ENCODE measurements at places on chromosomes 7 and 10.

DNA sequence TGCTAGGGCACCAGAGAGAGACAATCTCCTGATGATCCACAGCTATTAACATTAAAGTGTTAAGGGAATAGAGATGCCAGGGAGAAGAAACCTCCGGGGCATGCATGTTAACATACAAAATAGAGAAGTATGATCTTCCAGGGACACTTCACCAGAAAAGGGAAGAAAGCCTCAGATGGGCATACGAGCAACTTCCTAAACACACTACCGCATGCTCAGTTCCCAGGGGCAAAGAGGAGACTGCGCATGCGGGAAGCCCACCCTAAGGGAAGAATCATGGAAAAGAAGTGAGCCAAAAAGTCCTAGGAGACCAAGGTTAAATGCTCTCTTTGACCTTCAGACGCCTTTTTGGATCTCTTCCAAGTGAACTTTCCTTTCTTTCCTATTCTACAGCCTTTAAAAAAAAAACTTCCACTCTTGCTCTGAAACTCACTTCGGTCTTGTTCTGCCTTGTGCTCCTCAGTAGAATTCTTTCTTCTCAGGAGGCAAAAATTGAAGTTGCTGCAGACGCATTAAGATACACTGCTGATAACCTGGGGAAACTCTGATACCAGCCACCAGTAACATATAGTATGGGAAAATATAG is 1211.3 kb downstream of the REEP3 start:
- DNase-seq = no peak

GRCh38 chr10:86375204-86375603 is 8.6 kb upstream of the GRID1 start:
- DNase-seq = no peak

DNA sequence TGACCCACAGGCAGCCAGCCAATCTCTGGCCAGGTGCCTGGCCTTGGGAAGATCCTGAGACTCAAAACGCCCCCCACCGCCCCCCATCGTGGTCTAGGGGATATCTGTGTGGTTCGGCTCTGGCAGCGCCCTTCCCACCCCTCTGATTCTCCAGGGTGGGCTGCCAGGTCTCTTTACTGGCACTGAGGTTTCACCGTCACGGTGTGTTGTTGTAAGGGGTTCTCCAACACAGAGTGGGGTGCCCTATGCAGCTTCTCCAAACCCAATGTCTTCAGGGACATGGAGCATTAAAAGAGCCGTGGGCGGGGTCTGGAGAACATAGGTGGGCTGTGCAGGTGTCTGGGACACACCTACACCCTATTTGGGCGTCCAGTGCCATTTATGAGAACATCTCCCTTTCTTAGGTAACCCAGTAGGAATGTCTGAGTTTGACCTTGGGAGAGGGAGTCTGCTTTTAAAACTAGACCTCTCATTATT is 1.5 kb downstream of the MAFK start:
- no peak for DNase-seq

DNA sequence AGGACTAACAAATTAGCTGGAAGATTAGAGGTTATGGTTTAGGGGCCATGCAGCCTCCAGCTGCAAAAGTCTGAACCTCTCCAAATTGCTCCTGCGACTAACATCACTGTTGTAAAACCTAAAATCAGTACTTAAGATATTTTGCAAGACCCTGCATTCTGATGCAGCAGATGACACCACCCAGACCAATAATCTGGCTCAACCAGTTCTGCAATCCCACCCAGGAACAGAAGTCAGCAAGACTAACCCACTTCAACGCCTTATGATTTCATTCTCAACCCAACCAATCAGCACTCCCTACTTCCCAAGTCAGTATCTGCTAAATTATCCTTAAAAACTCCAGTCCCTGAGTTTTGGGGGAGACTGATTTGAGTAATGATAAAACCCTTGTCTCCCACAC is 250.8 kb upstream of the MBL2 start:
- no peak for DNase-seq

- DNase-seq = peak; percentile 65
Observed at GRCh38 chr7:117399820-117400422, 27.4 kb downstream of the ASZ1 start.

GRCh38 chr7:64312826-64313225 is 935 bp upstream of the ZNF736 start:
- DNase-seq = no peak

GRCh38 chr10:46321770-46322169 is 35.0 kb downstream of the ANTXRL start:
- DNase-seq = no peak

DNA sequence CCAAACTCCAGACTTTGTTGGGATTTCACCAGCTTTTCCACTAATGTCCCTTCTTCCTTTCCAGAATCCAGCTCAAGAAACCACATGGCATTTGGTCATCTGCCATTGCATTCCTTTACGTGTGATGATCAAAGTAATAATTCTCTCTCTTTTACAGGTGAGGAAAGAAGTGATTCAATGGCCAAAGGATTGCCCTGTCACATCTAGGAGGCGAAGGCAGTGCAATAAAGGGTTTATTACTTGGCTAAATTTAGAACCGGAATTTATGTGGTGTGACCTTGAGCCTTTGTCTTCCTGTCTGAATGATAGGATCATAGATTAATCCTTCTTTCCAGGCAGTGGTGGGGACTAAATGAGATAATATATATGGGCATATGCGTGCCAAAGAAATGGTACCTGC is 58.3 kb upstream of the COBL start:
- no peak for DNase-seq

GRCh38 chr7:106367018-106367420 is 82.2 kb upstream of the NAMPT start:
- DNase-seq = peak; percentile 42

GRCh38 chr10:132407846-132408278 is 10.9 kb downstream of the PWWP2B start:
- peak; percentile 49 for DNase-seq

- no peak for DNase-seq
Observed at GRCh38 chr7:43528576-43529354, 54.1 kb upstream of the STK17A start.

GRCh38 chr10:29481906-29482440 is 152.8 kb downstream of the SVIL start:
- DNase-seq = no peak

- DNase-seq = peak; percentile 82
Observed at GRCh38 chr7:93890464-93891068, at the start of gene TFPI2. Gene TFPI2, minus strand, starts transcription at chr7:93890753. Its CDS starts 75 bp downstream, at chr7:93890678.

DNA sequence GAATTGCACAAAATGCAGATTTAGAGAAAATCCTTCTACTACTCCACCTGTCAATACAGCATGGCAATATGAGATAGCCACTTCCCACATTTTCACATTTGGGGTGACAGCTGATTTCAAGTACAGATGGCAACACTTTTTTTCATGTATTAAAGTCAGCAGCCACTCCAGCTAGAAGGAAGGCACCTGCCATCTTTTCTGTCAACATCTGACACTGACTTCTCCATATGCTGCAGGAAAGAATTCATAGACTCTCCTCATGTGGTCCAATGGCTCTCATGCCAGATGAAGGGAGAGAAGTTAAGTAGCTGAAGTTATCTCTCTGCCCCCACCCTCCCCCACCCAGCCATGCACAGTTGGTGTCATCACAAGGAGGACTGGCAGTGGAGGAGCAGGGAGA is 912.0 kb downstream of the SORCS1 start:
- no peak for DNase-seq

GRCh38 chr10:100153239-100153825 is 32.5 kb downstream of the ERLIN1 start:
- DNase-seq = no peak

Measured in adipocyte (in vitro differentiated cells).